ENCODE measurements at places on chromosomes 13 and 19.

- DNase-seq: no peak
These were observed 113.7 kb downstream of the VWA8 start for GRCh38 chr13:41847216-41847615.

GRCh38 chr13:27334774-27335435 lies 64.3 kb downstream of the RASL11A start:
- no peak for DNase-seq

- no peak for DNase-seq
These were observed 15.1 kb downstream of the MYBPC2 start for GRCh38 chr19:50447750-50448149.

DNA sequence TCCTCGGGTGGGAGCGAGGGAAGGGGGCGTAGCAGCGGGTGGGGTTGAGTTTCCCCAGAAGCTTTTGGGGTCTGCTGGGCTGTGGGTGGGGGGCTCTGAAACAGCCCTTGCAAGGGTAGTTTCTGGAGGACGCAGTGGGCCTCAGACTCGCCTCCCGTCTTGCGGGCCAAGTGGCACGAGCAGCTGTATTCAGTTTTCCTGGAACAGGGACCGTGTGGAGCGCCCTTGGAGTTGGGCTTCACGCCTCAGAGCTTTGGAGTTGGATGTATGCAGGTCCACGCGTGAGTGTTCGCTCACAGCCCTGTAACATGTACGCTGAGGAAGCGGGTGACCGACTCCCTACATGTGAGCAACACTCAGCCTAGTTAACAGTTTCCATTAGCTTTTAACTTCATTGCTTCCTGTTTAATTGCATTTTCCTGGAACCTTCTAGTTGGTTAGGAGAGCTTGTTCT lies 603 bp downstream of the TM9SF2 start:
- no peak for DNase-seq

- no peak for DNase-seq
These were observed 156.2 kb downstream of the FLT1 start for GRCh38 chr13:28338742-28339141.

DNA sequence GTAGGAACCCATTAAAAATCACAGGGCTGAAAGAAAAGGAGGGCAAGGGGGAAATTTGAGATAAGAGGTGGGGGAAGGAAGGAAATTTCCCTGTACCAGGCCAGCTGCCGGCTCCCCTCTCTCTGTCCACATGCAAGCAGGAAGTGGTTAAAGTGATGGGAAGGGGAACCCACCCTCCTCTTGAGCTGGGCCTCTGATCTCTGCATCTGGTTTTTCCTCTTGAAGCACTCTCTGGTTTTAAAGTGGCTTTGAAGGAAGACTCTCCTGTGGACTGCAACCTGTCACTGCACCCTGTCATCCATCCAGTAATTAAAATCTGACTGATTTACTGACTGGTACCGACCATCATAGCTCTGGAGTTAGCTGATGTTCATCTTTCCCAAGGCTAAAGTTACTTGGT lies 239.6 kb downstream of the TSHZ3 start:
- no peak for DNase-seq

DNA sequence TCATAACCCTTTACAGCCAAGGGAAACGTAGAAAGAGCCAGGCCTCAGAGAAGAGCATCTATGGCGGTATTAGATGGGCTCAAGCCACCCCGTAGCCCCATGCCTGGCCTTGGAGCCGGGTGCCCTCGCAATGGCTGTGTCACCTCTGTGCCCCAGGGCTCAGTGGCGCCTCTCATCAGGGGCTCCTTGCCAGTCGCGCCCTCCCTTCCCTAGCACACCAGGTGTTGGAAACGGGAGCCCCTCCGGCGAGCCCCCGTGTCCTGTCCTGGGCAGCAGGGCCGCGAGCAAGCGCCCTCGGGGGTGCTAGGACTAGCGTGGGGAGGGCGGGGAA lies 453 bp downstream of the ZNF256 start:
- no peak for DNase-seq

DNA sequence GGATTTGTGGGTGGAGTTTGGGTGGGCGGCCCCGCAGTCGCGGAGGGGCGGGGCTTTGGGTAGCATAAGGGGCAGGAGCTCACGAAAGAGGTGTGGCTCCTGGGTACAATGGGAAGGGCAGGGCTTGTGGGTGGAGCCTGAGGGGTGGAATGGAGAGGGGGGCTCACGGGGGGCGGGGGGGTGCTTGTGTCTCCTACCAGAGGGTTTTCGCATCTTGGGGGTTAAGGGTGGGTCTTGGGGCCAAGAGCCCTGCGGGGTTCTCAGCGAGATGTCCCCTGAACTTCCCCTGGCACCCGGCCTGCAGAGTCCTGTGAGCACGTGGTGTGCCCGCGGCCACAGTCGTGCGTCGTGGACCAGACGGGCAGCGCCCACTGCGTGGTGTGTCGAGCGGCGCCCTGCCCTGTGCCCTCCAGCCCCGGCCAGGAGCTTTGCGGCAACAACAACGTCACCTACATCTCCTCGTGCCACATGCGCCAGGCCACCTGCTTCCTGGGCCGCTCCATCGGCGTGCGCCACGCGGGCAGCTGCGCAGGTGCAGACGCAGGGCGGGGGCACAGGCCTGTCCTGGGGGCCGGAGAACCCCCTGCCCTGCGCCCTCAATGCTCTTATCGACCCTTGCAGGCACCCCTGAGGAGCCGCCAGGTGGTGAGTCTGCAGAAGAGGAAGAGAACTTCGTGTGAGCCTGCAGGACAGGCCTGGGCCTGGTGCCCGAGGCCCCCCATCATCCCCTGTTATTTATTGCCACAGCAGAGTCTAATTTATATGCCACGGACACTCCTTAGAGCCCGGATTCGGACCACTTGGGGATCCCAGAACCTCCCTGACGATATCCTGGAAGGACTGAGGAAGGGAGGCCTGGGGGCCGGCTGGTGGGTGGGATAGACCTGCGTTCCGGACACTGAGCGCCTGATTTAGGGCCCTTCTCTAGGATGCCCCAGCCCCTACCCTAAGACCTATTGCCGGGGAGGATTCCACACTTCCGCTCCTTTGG lies 5.1 kb downstream of the FSTL3 start:
- DNase-seq: no peak

- no peak for DNase-seq
These were observed 1100.7 kb upstream of the MIR17HG start for GRCh38 chr13:90246687-90247345.

GRCh38 chr13:27353166-27353583 lies 71.2 kb upstream of the GTF3A start:
- DNase-seq: no peak

DNA sequence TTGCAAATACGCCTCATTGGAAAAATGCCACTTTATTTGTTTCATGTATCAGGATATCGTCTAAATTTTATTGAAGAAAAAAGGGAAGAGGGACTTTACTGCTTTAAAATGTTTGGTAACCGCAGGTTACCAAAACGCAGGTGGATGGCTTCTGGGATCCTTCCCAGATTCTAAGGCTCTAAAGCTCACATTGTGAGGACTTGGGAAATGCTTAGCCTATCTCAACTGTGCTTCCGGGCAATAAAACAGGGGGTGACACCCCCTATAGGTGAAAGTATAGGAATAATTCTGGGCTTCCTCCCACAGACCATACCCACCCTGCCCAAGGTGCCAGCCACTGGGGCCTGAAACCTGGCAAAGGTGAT lies 73.2 kb upstream of the IPO5 start:
- no peak for DNase-seq

- DNase-seq: no peak
These were observed 258.7 kb upstream of the GPC6 start for GRCh38 chr13:92967923-92968322.

GRCh38 chr13:104105418-104106355 lies 1039.5 kb upstream of the SLC10A2 start:
- no peak for DNase-seq

GRCh38 chr13:34241332-34241731 lies 423.4 kb downstream of the RFC3 start:
- DNase-seq: no peak

DNA sequence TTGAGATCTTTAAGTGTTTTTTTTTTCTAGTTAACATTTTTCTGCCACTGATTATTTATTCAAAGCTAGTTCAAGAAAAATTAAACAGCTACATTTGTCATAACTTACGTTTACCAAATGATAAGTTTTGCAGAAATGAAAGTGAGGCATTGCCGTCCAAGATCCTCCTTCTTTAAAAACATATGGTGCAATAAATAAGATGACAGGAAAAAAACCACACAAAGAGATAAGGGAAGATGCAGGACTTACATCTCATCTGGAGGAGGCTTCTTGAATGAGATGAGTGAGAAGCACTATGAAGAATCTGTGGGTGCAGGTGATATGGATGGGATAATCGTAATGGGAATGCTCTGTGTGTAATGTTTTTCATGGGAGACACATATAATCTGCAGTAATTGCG lies 12.4 kb downstream of the TNFSF13B start:
- no peak for DNase-seq

- no peak for DNase-seq
These were observed 7.2 kb downstream of the ACTN4 start for GRCh38 chr19:38654628-38655055.

GRCh38 chr13:48043789-48044503 lies 6.4 kb downstream of the NUDT15 start:
- no peak for DNase-seq

GRCh38 chr13:29423050-29423449 lies 172.4 kb downstream of the SLC7A1 start:
- DNase-seq: no peak

- DNase-seq: no peak
These were observed 816 bp upstream of the TBXA2R start for GRCh38 chr19:3607303-3608078.

DNA sequence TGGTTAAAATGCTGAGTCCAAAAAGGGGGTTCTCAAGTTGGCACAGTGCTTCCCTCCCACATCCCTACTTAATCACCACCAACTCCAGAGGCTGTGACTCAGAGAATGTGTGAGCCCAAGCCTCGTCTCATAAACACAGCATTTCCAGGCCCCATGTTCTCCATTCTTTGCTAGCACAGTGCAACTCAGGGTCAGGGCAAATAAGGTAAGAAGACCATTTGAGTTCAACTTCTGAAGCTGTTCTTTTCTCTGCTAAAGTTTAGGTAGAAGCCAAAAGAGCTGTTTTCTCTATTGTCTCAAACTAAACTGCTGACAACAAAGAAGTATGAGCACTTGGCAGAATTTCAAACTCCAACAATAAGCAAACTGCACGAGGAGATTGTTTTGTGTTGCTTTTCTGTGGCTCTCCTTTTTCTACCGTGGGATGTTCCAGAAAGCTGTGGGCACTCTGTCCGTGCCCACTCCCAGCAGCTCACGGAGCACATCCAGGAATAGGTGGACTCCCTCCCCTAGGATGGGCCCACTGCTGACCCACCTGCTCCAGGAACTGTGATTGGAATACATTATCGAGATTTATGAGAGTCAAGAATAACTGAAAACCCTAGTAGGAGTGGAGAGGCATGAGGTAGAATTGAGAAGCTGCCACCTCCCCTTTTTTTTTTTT lies 494.3 kb downstream of the COG6 start:
- DNase-seq: no peak

DNA sequence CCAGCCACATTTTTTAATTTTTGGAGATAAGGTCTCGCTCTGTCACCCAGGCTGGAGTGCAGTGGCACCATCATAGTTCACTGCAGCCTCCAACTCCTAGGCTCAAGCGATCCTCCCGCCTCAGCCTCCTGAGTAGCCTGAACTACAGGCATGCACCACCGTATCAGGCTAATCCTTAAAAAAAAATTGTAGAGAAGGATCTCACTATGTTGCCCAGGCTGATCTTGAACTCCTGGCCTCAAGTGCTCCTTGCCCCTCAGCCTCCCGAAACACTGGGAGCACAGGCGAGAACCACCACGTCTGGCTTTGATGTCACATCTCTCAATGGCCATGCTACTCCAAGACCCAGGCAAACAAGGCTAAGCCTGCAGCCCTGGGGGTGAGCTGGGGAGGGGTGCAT lies 21.2 kb downstream of the PRKCSH start:
- no peak for DNase-seq

DNA sequence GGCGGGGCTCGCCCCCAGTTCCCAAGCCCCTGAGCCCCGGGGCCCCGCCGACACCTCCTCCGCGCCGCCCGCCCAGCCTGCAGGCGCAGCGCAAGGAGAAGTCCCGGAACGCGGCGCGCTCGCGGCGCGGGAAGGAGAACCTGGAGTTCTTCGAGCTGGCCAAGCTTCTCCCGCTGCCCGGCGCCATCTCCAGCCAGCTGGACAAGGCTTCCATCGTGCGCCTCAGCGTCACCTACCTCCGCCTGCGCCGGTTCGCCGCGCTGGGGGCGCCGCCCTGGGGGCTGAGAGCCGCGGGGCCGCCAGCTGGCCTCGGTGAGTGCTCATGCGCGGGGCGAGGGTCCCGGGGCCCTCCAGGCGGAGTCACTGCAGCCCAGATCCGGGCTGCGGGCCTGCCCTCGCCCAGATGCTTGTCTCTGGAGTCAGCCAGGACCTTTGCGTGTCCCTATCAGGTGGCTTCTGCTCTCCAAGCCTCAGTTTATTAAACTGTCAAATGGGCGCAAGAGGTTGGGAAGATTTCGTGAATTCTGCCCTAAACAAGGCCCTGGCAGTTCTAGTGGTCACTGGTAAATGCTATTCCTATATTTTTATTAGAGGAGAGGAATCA lies 2.0 kb downstream of the NPAS1 start:
- DNase-seq: peak; percentile 60

- no peak for DNase-seq
These were observed at the start of gene ANGPTL8 for GRCh38 chr19:11239377-11240000. Gene ANGPTL8 (plus strand): TSS chr19:11239619. CDS start chr19:11239638, 19 bp downstream.

GRCh38 chr19:1248786-1249297 lies 459 bp downstream of the MIDN start:
- peak; percentile 89 for DNase-seq

DNA sequence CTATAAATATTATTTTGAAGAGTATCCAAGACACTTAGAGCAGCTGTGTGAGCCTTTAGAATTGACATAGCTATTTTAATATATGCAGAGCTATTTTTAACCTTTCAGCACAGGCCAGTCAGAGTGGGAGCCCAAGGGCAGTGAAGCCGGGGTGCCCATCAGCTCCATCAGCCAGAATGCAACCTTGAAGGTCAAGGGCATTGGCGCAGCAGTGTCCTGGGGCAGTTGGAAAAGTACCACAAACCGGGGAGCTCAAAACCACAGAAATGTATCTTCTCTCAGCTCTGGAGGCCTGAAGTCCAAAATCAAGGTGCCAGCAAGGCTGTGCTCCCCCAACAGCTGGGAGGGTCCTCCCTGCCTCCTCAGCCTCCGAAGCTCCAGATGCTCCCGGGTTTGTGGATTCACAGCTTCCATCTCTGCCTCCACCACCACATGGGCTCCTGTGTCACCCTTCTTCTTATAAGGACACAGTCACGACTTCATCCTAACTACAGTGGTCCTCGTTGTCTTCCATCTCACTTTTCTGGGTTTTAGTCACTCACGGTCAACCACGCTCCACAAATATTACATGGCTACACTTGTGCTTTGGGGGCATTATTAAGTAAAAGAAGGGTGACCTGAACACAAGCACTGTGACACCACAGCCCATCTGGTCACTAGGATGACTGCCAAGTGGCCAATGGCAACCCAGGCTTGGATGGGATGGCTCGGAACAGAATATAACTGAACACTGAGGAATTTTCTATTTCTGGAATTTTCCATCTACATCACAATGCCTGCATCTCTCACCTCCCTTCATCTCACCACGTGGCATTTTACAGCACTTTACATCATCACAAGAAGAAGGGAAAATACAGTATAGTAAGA lies 15.9 kb upstream of the GAS6 start:
- peak; percentile 36 for DNase-seq

DNA sequence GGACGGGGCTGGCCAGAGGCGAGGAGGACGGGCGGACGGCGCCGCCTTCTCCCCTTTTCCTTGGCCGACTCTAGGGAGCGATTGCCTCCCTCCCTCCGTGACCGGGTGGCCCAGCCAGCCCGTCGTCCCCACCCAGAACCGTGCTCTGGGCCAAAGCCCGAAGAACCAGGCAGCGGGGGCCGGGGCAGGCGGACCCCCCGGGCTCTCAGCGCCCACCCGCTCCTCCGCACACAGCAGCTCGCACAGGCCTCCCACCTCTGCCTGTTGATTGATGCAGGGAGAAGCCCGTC lies 9.3 kb upstream of the MARCHF2 start:
- DNase-seq: no peak
